ENCODE measurements at places on chromosomes 16 and 17.

- DNase-seq = no peak
Measured at GRCh38 chr17:76883744-76884525, 15.7 kb downstream of the MGAT5B start.

DNA sequence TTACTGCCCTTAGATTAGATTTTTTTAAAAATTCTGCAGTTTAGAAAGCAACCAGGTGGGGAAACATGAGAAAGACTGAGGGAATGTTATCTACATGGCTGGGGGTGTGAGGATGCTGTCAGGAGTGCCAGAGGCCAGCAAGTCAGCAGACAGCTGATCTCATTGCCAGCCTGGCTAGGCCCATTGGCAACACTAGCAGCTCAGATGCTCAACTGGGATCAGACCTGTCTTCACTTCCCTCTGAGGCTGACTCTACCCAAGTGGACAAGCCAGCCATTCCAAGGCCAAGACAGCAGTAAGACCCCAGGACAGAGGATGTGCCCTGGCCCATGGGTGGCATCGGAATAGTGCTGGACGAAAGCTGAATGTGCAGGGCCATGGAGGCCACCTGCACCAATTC lies 96.2 kb downstream of the TMEM132E start:
- no peak for DNase-seq

DNA sequence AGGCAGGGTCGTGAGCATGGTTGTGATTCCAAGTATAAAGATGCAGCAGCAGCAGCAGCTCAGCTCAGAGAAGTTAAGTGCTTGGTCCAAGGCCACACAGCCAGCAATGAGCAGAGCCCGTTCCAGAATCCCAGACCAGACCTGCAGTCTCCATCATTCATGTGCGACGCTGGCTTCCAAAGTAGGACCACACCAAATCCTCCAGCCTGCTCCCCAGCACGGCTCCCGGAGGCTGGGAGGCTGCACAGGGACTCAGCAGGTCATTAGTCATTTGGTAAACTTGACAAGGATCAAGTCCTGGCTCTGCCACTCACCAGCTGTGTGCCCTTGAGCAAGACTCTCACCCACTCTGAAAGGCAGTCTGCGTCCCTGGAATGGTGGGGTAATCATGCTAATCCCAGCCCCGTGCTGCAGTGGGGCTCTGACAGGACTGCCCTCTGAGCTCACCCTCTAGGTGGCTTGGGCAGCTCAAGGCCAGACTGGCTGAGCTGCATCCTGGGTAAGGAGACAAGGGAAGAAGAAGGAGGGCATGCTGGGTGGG lies 95.1 kb upstream of the TMEM132E start:
- no peak for DNase-seq

DNA sequence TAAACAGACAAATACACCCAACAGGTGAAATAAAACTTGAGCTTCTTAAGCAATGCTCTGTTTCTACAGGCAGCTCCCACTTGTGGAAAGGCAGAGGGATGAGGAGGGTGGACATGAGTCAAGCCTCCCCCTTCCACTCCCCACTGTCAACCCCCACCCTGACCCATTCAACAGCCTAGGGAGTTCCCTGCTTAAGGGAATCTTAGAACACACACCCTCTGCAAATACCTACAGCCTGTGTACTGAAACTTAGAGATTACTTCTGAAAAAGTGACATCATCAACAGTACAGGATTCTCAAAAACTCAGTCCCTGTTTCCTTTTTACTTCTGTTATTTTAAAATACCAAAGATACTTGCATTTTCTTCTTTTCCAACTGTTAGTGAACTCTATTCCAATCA lies 345.4 kb downstream of the SOX9 start:
- no peak for DNase-seq
